Coronary artery (tissue), 2 donors: ENCODE measurements at places on chromosomes 3 and 15.

GRCh38 chr3:73668391-73668790 lies 43.6 kb upstream of the PDZRN3 start:
- DNase-seq, result no peak

- DNase-seq, result no peak
Observed at GRCh38 chr3:188839187-188839695, 332.5 kb upstream of the TPRG1 start.

DNA sequence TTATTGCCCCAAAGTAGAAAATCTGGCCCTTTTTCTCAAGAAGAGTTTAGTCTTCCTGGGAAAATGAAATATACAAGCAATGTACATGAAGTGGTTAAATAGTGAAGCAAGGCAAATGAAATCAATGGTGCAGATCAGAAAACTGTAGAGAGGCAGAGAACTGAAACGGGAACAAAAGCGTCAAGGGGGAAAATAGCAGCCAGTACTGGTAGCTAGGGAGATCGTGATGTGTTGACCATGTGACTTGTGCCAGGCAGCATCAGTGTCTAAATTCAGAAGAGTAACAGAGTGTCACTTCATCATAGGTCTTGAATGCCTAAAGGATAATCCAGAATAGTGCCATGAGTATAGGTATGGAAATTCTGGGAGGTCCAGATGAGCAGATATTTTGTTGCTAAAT lies 163.1 kb downstream of the CHL1 start:
- no peak for DNase-seq

DNA sequence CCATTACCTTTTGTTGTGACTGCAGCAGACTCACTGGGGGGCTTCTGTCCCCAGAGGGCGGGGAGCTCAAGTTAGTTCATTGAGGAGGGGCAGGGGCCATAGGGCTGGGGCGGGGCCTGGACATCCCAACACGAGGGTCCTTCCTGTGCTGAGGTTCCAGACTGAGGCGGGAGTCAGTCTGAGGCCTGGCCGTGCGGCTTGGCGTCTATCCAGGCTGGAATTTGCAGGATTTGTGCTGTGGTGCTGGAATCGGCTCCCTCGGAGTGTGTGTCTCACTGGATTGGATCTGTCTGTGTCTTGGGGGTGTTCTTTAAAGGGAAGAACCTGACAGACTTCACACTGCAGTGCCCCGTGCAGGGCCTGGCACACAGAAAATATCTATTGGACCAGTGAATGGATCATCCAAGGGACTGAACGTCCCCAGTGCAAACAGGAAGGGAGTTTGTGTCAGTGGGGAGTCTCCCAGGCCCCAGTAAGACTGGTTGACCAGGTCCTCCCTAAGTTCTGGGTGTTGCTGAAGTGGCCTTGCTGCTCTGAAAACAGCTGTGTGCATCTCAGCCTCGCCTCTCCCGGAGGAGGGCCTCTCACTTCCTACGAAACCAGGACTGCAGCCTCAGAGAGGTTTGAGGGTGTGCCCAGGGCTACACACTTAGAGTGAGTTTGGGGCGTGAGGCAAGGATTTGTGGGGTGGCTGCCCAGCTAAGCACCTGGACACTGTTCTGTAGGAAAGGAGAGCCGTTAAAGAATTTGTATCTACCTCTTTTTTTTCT lies 26.1 kb downstream of the GOLGA6L2 start:
- DNase-seq, result no peak

DNA sequence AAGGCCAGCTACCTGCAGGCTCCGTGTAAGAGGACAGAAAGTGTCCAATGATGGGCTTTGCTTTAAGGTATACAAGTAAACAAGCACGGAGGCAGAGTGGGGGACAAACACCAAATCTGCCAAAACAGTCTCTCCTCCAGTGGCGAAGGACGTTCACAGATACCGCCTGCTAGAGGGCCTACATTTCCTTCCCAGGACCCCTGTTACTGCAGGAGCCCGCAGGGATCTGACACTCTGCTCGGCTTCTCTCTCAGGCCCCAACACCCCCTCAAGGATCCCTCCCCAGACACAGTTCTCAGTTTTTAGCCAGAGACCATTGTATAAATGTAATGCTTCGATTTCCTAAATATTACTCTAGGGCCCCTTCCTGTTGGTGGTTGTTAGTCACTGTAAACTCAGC lies 46.0 kb upstream of the VGLL4 start:
- DNase-seq, result no peak

- DNase-seq, result no peak
Observed at GRCh38 chr3:14989943-14990779, 42.8 kb downstream of the NR2C2 start.

- DNase-seq, result no peak
Observed at GRCh38 chr3:149648525-149648924, 9.3 kb downstream of the WWTR1 start.

- no peak for DNase-seq
Observed at GRCh38 chr3:110925798-110926197, 145.8 kb upstream of the NECTIN3 start.

DNA sequence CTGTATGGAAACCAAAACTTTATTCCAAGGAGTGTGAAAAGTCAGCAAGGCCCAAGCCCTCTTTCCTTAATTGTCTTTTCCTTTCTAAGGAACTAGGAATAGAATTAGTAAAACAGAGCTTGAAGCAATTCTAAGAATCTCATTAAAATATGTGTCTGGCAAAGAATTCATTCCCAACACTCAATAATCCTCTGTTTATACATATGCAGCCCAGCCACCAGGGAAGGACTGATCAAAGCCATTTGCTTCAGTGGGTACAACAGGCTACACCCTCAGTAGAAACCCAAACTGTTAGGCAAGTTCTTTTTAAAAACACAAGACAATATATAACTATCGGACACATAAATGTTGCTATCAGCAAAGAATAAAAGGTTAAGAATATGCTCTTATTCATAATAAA lies 266.9 kb downstream of the ERC2 start:
- no peak for DNase-seq

DNA sequence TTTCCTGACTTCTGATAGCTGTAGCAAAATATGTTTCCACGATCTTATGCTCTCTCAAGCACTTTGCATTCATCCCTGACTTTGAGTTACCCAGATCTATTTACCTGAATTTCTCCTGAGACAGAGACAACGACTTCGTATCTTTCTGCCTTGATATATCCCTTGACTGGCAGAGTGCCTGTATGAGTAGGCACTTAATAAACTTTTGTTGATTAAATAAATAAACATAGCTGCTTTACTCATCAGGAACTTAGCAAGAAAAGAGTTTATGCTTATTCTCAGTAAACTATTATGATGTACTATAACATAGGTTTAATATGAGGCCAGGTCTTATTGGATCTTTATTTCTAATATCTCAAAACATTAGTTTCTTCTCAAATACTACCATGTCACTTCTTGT lies 85.6 kb upstream of the PHLDB2 start:
- DNase-seq, result no peak

DNA sequence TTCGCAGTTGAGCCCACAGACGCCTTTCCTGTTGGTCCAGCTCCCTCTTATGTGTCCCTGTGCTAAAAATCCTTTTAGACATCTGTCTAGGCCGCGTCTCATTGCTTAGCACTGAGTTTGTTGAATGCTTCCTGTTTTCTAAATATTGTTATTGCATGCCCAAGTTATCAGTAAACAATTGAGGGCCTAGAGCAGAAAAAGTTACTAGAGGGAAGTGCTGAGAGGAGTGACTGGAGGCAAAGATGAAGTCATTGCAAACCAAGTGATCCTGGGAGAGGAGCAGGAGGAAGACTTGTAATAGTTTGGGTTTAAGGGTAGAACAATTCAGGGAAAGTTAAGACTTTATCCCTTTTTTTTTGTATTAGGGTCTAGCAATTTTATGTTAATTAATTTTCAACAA lies 88.1 kb downstream of the DCUN1D1 start:
- DNase-seq, result no peak

DNA sequence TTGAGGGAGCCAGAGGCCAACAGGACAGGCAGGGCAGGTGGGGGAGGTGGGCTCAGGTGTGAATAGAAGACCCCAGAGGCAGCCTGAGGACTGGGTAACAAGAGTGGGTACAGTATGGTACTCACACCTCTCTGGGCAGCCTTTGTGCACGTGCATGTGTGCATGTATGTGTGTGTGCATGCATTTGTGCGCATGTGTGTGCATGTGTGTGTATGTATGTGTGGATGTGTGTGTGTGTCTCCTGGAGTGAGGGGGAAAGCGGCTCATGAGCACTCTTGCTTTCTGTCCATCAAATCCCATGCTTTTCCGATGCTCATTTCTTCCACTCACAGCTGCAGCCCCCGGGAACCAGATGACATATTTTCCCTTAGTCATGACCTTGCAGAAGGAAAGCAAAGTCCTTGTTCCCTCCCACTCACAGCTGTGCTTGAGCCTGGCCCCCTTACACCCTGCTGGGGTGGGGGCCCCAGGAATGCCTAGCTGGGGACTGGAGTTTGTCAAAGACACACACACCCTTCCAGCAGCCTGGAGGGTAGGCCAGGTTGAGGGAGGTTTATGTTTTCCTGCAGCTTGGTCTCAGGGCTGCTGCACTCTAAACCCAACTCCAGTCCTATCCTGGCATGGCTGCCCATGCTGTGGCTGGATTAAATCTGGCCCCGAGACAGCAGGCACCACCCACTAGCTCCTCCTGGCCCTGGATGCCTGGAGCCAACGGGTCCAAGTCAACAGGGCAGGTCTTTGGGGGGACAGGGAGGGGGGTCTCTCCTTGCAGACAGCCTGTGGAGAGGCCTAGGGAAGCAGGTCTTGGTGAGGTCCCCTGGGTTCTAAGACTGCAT lies 22.5 kb downstream of the CCDC33 start:
- no peak for DNase-seq

DNA sequence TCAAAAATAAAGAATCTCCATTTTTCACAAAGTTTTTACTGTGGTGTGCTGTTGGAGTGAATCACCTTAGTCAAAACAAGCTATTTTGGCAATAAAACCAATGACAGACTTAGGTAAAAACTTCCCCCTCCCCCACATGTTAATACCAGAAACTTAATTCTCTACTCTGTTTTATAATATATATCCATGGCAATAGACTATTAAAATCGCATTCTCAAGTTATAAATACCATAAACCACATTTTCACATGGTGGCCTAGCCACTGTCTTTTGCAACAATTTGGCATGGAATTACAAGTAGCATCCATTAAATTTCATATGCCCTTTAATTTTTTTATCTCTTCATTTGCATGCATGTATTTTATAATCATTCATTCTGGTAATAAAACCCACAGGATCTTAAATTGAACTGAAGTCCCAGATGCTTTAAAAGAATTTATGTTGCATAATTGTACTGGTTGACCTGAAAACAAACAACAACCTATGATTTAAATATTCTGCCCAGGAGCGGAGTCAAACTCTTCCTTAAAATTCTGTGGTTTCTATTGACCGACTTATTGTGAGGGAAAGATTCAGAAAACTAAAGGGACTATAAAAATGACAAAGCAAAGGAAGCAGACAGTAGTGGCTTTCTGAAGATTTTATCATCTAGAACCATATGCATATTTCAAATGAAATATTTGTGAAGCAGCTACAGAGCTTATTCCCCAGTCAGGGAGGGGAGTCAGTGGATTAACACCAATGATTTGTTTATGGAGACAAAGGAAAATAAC lies 229.0 kb upstream of the TBL1XR1 start:
- DNase-seq, result no peak

DNA sequence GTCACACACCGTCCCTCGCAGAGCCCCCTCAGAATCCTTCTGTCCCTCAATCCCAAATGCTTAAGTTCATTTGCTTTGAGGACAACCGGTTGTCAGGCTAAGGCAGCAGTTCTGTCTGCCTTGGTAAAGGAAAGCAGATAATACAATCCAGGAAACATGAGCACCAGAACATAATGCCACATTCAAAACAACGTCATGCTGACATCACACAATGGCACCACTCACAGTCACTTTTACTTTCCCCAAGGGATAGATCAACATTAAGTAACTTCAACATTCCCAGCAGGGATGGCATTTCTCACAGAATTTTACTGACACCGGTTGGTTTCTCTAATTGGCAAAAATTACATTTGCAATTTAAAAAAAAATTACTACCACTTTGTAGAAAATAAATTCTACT lies 74.6 kb upstream of the PSMD6 start:
- no peak for DNase-seq

DNA sequence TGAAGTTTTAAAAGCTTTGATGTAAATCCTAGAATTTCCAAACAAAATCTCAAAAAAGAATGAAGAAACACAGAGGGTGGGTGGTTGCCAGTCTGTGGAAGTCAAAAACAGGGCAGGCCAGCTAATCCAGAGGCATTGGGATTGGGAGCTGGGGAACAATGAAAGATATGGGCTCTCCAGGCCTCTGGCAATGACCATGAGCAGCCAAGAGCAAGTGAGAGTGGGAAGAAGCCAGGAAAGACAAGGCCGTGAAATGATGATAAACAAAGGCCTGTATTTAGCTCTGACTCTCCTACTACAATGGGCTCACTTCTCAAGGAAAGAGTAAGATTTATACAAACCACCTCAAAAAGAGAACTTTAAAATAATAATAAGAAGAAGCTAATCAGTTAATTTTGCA lies 248.5 kb downstream of the ZMAT3 start:
- DNase-seq, result no peak

GRCh38 chr15:76577879-76578512 lies 241.4 kb downstream of the ISL2 start:
- no peak for DNase-seq

DNA sequence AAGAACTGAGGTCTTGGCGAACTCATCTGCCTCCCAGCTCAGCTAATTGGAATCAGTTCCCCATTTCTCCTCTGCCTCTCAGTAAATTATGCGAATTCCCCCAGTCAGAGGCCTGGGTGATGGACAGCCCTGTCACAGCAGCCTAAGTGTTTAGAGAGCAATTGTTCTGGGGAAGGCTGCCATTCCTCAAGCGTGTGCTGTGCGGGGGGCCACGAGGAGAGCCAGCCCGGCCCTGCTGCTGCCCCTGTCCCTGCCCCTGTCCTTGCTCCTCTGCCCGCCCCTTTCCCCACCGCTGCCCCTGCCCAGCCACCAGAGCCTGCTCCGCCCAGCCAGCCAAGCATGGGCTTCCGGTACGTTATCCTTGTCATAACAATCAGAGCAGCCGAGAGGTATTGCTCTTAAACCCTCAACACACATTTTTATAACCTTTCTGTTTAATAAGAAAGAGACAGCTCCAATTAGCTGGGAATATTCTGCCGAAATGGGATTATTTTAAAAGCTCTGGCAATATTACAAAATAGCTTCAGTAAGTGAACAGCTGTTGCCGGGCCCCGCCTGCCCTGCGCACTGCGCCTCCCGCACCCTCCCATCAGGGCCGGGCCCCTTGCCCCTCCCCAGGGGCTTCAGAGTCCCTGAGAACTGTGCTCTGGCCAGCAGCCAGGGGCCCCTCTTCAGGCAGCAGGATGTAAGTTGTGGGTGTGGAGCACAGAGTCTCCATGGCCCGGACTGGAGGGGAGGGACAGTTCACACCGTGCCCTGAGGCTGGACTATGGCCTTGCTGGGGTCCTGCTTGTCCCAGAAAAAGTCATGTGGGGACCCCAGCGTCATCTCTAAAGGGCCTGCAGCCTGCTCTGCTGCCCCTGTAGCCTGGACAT lies 12.4 kb upstream of the CACNA2D2 start:
- DNase-seq, result no peak

DNA sequence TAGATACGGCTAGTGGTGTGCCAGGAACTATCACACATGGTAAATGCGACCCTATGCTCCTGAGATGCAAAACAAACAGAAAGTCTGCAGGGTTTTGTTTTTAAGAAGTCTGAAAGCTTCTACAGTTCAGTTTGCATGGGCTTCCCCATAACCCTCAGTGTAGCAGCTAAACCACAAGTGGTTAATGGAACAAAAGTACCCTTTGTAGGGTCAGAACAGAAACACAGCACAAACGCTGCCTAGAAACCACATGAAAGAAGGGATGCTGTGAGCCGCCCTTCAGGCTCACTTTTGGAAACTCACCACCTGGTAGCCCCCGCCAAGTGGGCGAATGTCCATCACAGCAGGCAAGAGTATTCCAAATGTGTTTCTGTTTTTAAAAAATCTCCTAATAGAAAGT lies 46.2 kb downstream of the CTDSPL start:
- no peak for DNase-seq
